Placental epithelial cell (primary cell): ENCODE measurements at places on chromosomes 6 and 20. TPM values are rescaled to one million over a fixed set of nuclear protein-coding genes. Genes with fewer than 3 reads are reported as not detected.

The OR2B6 gene
- not detected in 2 replicates for total RNA-seq

The CST7 gene
- total RNA-seq, result not detected in 2 replicates

The CSE1L gene
- total RNA-seq, result 33.0 and 71.7 TPM in 2 replicates

The LHFPL5 gene
- total RNA-seq, result not detected in 2 replicates

The MYO6 gene
- 10.1 and 11.4 TPM in 2 replicates for total RNA-seq

The WFDC6 gene
- 1.6 TPM in 1 of 2 replicates, not detected in the other for total RNA-seq
